ENCODE measurements at places on chromosomes 16 and 17.

- DNase-seq, result no peak
Measured at GRCh38 chr17:81564778-81565177, 12.6 kb upstream of the FAAP100 start.

DNA sequence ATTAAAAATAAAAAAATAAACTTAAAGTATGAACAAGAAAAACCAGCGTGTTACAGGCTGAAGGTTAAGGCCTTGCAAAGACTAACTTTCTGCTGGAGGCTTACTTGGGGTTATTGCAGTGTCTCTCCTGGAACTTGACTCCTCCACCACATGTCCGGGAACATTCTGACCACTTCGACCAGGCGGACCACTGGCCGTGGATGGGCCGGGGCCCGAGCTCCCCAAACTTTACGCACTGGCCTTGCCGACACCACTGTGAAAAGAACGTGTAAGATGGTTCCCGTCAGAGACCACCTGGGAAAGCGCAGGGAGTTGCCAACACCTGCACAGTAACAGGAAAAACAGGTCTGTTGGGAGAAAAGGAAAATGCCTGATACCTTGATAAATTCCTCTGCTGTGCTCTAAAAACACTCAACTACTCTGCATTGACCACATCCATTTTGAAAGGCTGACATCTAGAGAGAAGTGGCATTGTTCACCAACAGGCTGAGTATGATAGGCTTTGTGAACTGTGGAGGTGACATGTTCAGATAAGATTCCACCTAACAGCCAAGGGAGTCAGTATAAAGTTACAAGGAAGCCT lies 99.1 kb downstream of the ADAMTS18 start:
- no peak for DNase-seq

GRCh38 chr16:63298993-63299392 lies 1262.8 kb upstream of the CDH8 start:
- DNase-seq, result no peak

DNA sequence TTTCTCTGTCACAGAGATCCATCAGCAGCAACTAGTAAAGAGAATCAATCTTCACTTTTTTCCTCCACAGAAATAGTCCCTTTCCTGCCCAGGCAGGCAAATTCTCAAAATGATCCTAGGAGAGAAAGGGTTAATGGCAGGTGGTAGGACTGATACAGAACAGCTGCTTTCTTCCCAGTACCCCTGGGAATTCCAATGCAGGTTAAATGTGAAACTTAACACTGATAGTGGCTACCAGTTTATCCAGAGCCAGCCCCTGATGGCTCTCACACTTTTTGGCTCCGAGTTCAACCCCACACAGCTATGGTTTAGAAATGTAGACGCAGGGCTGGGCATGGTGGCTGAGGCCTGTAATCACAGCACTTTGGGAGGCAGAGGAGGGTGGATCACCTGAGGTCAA lies 22.2 kb downstream of the MARVELD3 start:
- no peak for DNase-seq

DNA sequence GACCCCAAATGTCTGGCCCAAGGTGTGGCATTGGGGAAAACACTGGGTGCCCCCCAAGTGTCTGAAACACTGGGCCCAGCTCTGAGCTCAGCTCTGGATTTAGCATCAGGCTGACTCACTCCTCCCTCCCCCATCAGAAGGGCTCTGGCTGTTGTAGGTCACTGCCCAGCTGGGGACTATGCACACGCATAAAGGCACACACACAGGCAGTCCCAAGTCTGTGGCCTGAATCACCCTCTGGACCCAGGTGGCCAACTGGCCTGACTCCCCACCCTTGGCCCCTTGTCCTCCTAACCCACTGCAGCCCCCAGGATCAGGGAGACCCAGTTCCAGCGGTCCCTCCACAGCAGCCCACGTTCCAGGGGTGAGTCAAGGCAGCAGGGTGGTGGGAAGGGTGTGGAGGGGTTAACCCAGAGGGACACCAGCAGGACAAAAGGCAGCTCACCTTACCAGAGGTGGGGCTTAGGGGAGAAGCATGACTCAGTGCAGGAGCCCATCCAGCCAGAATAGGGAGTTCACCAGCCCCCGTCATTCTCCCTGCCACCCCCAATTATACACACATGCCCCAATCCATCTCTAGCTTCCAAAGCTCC lies 47.0 kb downstream of the MYO18A start:
- no peak for DNase-seq

GRCh38 chr17:6786618-6787017 lies 10.6 kb downstream of the FBXO39 start:
- no peak for DNase-seq

GRCh38 chr17:73623247-73623646 lies 21.0 kb downstream of the SDK2 start:
- no peak for DNase-seq

GRCh38 chr17:8159459-8160223 lies 3.1 kb downstream of the VAMP2 start:
- DNase-seq, result no peak

GRCh38 chr16:8846401-8846932 lies 22.3 kb downstream of the CARHSP1 start:
- DNase-seq, result no peak

DNA sequence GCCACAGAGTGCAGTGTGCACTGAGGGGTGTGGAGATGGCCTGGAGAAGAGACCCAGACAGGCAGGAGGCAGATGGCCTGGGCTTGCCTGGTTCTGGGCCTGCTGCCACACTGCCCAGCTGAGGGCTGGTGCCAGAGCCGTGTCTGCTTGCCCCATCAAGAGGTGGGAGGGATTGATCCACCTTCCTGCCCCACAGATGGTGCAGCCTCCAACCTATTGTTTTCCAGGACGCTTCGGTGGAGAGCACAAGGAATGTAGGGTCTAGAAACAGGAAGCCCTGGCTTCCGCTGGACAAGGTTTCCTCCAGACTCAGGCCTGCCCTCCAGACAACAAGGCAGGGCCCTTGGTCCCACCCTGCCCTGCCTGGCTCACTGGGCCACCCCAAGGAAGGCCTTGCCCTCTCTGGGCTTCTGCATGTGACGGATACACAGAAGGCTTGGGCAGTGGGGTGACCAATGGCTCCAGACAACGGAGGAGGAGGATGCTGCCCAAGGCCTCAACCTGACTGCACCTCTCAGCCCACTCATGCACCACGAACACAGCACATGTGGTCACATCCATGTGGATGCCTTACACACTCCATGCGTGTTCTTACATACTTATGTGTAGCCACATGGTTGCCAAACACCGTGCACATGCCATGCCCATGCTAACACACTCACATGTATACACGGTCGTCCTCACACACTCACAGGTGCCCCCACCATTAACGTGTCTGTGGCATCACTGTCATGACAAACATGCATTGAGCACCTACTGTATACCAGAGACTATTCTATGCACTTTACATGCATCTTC lies 6.5 kb upstream of the CDH5 start:
- DNase-seq, result no peak

Measured in CD4-positive, alpha-beta T cell treated with Interleukin-2 at 100 ng/mL for 4 hours (primary cell).